Activated CD8-positive, alpha-beta memory T cell treated with anti-CD3 and anti-CD28 coated beads, Interleukin-2, amount 50 U/mL, for 4 hours (primary cell): ENCODE measurements at places on chromosomes 2 and 18.

DNA sequence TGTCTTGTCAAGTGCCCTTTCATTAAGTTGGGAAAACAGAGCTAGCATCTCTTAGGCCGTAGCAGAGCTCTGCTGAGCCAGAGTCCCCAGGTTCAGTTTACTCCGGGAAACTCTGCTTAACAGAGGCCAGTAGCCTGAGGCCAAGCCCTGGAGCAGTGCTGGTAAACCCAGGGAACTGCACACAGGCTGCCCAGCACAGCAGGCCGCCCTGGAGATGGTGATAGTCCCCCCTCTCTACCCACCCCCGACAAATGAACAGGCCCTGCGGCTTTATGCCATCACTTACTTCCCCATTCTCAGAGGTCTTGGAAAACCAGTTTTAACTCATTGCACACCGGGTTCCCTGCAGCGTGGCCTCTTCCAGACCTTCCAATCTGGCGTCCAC, 3.5 kb downstream of the CNNM4 start:
- no peak for DNase-seq

DNA sequence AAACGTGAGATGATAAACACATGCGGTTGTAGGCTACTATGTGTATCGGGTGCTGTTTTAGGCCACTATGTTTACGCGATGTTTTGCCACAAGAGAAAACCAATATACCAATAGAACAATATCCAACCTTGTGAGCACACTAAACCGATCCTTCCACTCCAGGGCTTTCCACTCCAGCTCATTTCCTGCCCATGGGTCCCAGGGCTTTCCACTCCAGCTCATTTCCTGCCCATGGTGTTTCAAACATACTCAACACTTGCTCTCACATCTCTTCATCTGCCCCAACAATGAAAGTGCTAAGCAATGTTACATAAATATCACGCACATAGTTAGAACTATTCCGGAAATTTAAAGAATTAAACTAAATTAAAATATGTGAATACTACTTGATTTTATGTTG, 80.0 kb downstream of the EPB41L3 start:
- DNase-seq, result no peak

DNA sequence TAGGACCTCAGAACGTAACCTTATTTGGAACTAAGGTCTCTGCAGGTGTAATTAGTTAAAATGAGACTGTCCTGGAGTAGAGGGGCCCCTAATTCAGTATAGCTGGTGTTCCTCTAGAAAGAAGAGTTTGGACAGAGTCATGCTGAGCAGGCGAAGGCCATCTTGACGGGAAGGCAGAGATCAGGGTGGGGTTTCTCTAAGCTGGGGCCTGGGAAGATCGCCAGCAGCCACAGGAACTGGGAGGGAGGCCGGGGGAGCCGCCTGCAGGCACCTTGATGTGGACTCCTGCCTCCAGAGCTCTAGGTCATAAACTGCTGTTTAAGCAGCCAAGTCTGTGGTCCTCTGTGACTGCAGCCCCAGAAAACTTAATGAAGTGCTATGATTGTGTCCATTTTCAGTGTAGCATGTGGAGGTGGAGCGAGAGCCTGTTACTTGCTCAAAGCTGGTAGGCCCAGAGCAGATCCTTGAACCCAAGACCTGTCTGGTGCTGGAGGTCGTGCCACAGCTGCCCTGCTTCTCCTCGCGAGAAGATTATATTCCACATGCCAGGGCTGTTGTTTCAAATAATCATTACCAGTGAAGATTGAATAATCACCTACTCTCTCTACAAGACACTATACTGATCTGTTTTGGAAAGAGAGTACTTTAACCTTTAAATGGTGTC, 105.7 kb downstream of the TPO start:
- DNase-seq, result no peak

- DNase-seq, result no peak
Measured at GRCh38 chr2:38176619-38177021, 100.7 kb upstream of the CYP1B1 start.

GRCh38 chr2:112134120-112134519, 4.1 kb upstream of the FBLN7 start:
- DNase-seq, result no peak

DNA sequence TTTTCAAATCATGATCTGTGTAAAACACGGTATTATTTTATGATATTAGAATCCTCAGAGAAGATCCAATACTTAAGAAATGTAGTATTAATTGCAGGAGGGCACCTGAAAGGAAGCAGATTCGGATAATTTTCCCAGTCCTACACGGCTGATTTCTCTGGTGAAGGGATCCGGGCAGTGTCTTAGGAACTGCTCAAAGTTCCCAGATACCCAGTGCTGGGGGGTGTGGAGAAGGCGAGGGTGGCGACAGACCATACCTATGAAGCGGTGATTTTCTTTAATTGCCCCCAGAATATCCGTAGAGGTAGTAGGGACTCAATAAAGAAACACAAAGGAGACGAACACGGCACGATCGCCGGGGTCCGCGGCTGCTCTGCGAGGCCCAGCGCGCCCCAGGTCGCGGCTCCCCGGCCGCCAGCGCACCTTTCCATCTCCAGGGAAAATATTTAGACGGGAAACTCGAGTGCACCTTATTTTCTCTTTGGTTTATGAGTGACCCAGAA, 1.4 kb upstream of the SOX11 start:
- no peak for DNase-seq

DNA sequence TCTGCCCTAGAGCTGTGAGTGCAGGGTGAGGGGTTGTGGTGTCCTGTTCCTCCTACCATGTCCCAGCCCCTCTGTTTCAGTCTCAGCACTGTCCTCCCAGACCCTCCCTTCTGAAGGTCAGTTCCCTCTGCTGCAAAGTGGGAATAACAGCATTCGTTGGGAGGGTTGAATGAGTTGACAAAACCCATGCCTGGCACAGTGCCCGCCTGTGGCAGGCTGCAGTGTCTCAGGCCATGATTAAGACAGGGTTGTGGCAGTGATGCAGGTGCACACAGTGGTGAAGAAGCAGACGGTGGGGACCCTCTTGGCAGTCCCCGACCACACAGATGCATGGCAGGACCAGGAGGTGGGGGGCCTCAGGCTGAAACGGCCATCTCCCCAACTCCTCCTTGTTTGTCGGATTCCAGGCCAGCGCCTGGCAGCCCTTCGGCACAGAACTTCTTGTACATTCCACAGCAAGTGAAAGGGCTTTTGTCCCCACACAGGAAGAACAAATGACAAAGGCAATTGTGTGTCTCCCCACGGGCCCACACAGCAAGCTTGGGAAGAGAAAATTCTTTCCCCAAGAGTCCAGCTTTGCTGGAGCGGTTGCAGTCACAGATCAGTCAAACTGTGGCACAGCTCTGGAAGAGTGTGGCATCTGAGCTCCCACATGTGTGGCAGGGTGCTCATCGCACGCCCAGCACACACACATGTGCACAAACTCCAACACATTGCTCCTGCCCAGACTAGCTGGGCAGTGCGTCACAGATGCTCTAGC, 92.0 kb upstream of the MSH2 start:
- no peak for DNase-seq

- DNase-seq, result no peak
Measured at GRCh38 chr18:48137374-48138081, 207.1 kb upstream of the SMAD2 start.

- no peak for DNase-seq
Measured at GRCh38 chr2:201440182-201440581, 11.1 kb downstream of the TRAK2 start.

DNA sequence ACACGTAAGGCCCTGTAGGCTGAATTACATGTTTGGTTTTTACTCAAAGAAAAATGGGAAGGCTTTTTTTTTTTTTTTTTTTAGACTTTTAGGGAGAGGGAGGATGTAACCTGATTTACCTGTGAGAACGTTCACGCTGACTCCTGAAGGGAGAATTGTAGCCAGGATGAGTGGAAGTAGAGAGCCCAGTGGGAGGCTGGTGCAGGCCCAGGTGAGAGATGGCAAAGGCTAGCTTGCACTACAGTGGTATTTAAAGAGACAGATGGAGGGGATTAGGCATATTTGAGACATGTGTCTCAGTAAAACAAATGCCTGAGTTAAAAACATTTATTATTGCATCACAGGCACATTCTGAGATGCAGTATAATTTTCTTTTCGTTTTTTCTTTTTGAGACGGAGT, 107.9 kb downstream of the CCDC85A start:
- no peak for DNase-seq

DNA sequence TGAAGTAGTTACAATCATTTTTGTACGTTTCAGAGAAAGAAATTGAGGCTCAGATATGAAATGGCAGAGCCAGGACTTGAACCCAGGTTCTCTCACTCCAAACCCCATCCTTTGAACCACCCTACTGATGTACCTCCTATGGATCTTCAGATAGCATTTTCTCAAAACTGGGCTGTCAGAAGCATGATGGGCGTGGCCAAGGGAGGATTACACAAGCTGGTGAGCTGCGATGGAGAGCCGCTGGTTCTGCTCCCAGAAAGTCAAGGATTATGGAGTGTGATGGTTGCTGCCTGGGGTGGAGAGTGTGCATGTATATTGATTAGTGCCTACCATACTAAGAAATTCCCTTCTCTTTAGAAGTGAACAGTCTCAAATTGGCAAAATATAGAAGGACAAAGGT, 47.0 kb upstream of the PPP1CB start:
- no peak for DNase-seq

DNA sequence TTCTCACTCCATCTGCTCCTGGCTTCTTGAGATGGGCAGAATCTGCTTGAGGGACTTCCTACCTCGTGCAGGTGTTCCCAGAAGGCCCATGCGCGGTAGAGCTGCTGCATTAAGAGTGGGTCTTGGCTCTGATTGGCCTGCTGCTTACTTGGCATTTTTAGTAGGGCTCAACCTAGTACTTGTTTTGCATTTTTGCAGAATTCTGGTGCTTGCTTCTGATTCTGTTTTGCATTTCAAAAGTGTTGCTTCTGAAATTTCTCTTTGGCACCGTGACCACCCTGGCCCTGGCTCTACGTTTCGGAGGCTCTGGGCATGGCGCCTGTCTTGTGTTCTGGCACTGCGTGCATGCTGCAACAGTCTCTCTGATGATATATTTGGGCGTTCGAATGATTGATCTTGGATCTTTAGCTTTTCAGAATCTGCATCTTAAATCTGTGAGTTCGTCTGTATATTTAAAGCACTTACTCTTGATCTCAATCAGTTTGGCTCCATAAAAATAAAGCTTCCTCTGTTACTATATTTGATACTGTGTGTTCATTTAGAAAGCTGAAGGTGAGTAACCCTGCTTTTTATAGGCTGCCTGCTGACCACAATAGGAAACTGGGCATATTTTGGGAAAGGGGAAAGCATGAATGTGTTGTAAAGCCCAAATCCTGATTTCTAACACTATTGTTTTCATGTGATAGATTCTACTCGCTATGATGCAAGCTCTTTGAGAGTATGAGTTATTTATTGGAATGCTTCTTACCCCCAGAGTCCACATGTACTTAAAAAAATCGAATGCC, 22.2 kb downstream of the EFR3B start:
- no peak for DNase-seq

DNA sequence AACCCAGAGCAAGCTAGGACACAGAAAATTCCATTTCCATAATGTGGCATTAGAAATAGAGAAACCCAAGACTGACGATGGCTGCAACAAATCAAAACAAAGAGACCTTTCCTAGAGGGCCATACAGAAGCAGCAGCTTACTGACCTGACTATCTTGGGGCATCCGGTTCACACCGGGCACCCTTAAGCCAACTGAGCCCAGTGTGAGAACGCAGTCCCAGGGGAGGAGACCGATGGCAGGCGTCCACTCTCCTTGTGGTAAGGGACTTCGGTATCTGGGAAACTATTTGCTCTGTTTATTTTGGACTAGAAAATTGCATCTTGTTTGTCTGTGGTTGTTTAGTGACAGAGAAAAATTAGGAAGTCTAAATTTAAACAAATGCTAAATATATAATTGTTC, 244.8 kb upstream of the COPS8 start:
- DNase-seq, result no peak

- no peak for DNase-seq
Measured at GRCh38 chr2:233597522-233597921, 19.9 kb upstream of the UGT1A8 start.

GRCh38 chr2:158457826-158458616, 1.3 kb downstream of the PKP4 start:
- peak; percentile 63 for DNase-seq

- DNase-seq, result no peak
Measured at GRCh38 chr2:228509021-228509420, 327.5 kb upstream of the SPHKAP start.

- DNase-seq, result no peak
Measured at GRCh38 chr18:55934821-55935220, 346.8 kb upstream of the TCF4 start.

DNA sequence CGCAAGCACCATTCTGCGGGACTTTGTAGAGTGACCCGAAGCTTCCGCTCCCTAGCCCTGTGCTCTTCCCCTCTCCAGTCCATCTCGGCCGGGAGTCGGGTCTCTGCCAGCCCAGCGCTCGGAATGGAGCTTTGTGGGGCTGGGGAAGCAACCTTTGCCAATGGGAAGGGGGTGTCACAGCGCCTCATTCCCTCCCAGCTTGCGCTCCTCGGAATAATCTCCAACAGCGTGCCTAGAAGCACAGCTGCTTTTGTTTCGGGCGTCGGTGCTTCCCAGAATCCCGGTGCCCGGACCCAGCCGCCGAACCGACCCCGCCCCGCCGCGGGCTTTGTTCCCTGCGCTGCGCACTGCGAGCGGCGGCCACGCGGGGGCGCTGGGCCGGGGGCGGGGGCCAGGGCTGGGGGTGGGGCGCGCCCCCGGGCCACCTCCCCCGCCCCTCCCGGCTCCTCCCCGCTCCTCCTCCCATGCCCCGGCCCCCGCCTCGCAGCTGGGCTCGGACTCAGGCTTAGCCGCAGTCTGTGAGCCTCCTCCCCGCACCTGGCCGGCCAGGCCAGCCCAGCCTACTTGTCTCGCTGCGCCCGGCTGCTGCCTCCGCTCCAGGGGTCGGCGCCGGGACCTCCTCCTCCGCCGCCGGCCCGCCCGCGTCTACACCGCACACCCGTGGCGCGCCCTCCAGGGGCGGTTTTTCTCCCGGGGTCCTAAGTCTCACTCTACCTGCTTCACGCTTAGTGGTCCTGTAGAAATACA, 77.7 kb upstream of the SMAD2 start:
- peak; percentile 52 for DNase-seq

GRCh38 chr18:10558243-10558966, 32.6 kb downstream of the NAPG start:
- DNase-seq, result no peak

GRCh38 chr2:8203364-8203763, 478.5 kb upstream of the ID2 start:
- no peak for DNase-seq

GRCh38 chr2:171390941-171391516, 42.8 kb downstream of the METTL8 start:
- no peak for DNase-seq
